ENCODE measurements at places on chromosomes 11 and 22.
A peak's percentile ranks its signal among the peaks of the same experiment; 100 is the strongest.

- peak; percentile 89 for DNase-seq
These were observed 53.0 kb downstream of the SIK3 start for GRCh38 chr11:117045196-117045595.

- no peak for DNase-seq
These were observed 237.3 kb downstream of the ST3GAL4 start for GRCh38 chr11:126592496-126593410.

- no peak for DNase-seq
These were observed 70.5 kb downstream of the RPUSD4 start for GRCh38 chr11:126140926-126141280.

DNA sequence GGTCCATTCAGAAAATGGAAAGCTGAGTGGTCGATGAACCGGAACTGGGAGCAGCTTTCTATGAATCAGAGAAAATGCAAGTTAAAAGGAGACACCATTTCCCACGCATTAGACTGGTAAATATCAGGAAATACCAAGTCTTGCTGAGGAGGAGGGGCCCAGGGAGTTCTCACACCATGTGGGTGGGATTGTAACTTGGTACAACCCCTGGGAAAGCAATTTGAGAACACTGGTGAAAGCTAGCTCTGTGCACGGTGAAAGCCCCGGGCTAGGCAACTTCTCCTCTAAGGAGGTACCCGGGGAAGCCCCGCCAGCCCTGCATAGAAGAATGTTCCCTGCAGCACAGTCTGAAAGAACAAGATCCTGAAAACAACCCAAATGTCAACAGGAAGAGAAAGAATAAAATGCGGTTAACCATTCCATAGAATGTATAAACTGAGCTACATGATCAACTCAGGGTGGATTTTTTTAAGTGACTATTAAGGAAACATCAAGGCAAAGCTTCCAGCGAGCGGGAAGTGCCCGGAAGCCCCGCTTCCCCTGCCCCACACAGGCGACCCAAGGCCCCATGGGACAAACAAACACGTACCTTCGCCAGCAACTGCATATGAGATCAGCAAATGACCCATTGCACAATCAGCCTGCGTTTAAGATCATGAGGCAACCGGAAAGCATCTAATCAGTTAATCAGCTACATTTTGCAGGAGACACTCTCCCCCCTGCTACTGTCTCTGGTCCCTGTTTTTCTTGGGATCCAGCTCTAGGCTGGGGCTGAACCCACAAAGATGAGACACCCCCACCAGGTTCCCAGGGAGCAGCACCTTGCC, 11.3 kb downstream of the SHANK2 start:
- no peak for DNase-seq

GRCh38 chr11:34114471-34114870, 9.0 kb downstream of the NAT10 start:
- DNase-seq, result no peak

GRCh38 chr22:36252754-36253522, at the start of gene APOL1:
TSS of gene APOL1 (plus strand) at chr22:36253133. CDS start at chr22:36254956, 1,823 bp downstream.
- peak; percentile 80 for DNase-seq

- no peak for DNase-seq
These were observed 58.1 kb downstream of the POLD3 start for GRCh38 chr11:74650498-74650897.

GRCh38 chr11:128632141-128632791, 44.9 kb upstream of the ETS1 start:
- peak; percentile 51 for DNase-seq

DNA sequence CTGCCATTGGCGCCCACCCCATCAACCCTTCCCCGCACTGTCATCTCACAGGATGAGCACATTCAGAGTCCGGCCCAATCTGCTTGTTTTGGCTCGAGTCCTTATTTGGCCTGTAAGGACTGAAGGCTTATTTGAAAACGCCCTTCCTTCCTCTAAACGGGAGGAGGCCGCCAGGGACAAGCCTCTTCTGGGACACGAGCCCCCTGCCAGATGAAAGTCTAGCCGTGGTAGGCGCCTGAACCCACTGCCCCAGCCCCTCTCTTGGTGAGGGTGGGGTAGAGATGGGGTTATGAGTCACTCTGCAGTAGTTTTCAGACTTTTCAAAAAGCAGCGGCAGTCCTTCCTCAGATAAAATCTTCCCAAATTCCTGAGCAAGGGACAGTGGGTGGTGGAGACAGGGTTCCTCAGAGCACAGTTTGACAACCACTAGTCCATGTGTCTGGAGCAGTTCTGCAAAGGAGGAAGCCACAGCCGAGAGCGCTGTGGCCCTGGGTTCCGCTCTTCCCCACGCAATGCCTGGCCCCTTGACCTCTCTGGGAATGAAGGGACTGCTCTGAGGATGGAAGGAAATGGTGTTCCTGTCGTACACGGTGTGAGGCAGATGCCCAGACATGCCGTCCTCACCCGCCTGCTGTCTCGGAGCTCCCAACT, 57.0 kb downstream of the MYH9 start:
- DNase-seq, result no peak

- no peak for DNase-seq
These were observed 365.0 kb upstream of the CHORDC1 start for GRCh38 chr11:90587896-90588295.

DNA sequence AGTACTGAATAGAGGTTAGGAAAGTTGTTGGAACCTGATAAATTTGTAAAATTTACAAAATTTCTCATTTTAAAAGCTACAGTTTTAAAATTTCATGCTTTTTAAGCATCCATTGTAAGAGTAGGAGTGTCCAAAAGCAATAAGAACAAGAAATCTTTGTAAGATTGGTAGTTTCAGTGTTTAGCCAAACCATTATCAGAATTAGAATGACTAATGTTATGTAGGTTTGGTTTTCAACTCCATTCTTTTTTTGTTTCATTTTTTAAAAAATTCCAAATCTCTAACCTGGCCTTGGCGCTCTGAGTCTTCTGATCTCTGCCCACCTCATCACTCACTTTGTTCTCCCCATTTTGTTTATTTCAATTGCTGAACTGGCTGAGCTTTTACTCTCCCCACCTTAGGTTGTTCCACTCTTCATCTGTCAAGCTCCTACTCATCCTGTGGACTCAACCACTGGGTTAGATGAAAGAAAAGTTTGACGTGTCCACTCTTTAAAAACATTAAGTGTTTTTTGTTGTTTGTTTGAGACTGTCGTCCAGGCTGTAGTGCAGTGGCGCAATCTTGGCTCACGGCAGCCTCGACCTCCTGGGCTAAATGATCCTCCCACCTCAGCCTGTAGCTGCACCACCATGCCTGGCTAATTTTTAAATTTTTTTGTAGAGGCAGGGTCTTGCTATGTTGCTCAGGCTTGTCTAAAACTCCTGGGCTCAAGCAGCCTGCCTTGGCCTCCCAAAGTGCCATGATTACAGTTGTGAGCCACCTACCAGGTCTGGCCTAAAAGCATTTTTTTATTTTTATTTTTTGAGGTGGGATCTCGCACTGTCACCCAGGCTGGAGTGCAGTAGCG, 14.0 kb downstream of the EP300 start:
- DNase-seq, result no peak

DNA sequence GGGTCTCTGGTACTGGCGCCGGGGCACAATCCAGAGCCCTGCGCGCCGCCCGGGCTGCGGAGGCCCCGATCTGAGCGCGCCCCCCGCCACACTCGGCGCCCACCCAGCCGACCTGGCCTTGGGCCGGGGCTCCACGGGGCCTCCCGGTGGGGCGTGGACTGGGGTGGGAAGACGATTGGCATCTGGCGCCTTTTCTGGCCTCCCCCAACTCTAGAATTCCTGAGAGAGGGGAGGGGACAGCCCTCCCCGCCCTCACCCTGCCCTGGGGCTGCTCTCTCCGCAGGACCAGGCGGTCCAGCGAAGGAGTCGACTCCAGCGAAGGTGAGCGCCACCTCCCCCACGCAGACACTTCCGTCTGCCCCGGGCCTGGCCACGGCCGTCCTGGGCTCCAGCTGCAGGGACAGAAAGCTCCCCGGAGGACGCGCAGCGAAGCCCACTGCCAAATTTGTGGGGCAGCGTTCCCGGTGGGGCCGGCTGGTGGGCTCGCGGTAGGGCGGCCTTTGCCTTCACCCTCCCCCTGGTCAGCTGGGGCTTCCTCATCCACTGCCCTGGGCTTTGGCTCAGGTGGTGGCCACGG, 593 bp downstream of the SSH3 start:
- no peak for DNase-seq

DNA sequence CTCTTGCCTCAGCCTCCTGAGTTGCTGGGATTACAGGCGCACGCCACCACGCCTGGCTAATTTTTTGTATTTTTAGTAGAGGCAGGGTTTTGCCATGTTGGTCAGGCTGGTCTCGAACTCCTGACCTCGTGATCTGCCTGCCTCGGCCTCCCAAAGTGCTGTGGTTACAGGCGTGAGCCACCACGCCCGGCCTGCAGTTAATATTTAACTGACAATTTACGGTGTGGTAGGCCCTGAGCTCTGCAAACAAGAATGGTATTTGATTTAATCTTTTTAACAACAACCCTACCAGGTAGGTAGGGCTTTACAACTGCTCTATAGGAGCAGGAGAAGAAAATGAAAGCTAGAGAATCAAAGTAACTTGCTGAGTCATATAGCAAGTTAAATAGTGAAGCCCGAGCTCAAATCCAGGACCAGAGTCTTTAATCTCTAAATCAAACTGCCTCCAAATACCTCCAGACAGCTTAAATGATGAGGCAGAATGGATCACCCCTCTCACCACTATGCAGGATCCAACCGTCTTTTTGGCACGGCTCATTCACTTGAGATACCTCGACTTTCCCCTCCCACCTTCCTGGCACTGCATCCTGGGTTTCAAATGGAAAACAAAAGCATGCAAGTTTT, 9.4 kb downstream of the UEVLD start:
- no peak for DNase-seq

- no peak for DNase-seq
These were observed 21.8 kb downstream of the NUCB2 start for GRCh38 chr11:17298302-17298701.

DNA sequence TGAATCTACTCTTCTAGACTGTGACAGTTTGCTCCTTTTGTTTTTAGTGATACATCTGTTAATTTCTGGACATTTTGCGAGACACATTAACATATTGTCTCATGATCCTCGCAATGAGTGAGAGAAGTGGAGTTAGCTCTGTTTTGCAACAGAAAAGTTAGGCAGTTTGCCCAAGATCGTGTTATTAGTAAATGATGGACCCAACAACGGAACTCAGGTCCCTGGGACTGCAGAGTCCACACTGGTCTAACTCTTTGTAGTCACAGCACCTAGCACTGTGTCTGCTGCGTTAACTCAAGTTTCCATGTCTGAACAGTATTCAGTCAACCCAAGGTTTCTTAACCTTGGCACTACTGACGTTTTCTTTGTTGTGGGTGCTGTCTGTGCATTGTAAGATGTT, 3.2 kb downstream of the DEPDC7 start:
- no peak for DNase-seq

- DNase-seq, result no peak
These were observed 12.8 kb upstream of the ST14 start for GRCh38 chr11:130146796-130147195.

GRCh38 chr11:105334025-105334714, 194.6 kb upstream of the CARD18 start:
- DNase-seq, result no peak

DNA sequence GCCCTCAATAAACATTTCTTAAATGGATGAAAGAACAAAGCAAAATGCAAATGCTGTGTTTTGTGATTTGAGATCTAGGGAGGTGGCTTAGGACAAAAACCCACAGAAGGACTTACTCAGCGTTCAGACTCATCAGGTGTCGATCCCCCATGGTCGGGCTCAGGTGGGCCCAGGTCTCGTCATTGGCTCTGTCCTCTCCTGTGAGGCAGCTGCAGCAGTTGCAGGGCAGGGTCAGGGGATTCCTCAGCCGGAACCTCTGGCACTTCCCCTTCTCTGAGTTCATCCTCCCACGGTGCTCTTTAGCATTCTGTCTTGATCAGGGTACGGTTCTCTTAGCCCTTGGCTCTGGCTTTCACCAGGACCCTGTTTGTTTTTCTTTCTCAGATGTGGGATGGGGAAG, 14.0 kb upstream of the ACR start:
- no peak for DNase-seq

DNA sequence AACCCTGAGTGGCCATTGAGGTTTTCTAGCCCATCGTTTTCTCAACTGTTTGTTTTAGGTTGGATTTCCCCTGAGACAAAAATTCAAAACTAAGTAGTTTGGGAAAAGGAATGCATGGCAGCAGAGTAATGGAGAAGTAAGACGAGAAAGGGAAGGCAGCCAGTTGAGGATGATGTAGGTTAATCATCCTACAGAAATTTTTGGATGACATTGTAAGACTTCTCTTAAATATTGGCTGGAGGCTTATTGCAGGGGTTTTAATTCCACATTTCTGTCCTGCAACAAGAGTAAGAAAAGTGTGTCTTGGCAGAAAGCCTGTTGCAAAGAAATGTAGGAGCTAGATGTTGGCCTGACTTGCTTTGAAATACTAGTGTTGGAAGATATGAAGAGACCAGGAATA, 308.8 kb downstream of the LUZP2 start:
- no peak for DNase-seq

DNA sequence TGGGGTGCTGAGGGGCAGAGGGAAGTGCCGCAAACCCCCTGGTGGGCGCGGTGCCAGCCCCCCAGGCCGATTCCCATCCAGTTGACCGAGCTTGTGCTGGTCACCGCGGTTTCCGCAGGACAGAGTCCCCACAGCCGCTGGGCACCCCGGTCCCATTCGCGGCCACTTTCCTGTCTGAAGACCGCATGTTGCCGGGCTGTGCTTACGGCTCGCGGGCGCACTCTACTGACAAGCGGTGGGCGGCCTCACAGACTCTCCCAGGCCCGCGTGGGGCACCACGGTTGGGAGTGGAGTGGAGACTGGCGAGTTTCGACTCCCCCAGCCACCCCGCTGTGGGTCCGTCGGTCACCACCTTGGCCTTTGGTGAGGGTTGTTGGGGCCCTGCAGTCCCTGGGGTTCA, 648 bp upstream of the H19 start:
- no peak for DNase-seq

GRCh38 chr11:69818231-69818602, 999 bp downstream of the FGF3 start:
- no peak for DNase-seq

GRCh38 chr11:78293536-78293935, 104.8 kb downstream of the USP35 start:
- DNase-seq, result no peak

GRCh38 chr11:126781942-126782341, 218.6 kb downstream of the KIRREL3 start:
- no peak for DNase-seq

- no peak for DNase-seq
These were observed at the start of gene LIF for GRCh38 chr22:30245985-30246813. TSS of gene LIF (minus strand) at chr22:30246759. CDS start at chr22:30246695, 64 bp downstream.

- peak; percentile 57 for DNase-seq
These were observed 144.1 kb downstream of the ARHGAP42 start for GRCh38 chr11:100830978-100831732.

DNA sequence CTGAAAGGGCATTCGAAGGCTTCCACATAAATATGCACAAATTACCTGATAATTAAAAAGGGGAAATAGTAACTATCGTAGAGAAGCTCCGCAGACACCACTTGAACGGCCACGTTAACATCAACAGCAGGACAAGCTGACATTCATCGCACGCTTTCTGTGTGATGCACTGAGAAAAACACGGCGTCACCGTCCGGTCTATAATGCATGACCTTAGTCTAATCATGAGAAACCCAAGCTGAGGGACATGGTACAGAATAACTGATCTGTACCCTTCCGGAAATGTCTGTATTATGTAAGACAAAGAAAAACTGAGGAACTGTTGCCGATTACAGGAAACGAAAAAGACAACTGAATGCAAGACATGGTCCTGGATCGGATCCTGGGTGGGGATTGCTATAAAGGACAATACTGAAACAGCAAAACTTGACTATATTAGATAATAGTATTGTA, 678 bp upstream of the RANGAP1 start:
- peak; percentile 37 for DNase-seq

Measured in ACHN (cell line).